ENCODE measurements at places on chromosomes 13 and 19.

DNA sequence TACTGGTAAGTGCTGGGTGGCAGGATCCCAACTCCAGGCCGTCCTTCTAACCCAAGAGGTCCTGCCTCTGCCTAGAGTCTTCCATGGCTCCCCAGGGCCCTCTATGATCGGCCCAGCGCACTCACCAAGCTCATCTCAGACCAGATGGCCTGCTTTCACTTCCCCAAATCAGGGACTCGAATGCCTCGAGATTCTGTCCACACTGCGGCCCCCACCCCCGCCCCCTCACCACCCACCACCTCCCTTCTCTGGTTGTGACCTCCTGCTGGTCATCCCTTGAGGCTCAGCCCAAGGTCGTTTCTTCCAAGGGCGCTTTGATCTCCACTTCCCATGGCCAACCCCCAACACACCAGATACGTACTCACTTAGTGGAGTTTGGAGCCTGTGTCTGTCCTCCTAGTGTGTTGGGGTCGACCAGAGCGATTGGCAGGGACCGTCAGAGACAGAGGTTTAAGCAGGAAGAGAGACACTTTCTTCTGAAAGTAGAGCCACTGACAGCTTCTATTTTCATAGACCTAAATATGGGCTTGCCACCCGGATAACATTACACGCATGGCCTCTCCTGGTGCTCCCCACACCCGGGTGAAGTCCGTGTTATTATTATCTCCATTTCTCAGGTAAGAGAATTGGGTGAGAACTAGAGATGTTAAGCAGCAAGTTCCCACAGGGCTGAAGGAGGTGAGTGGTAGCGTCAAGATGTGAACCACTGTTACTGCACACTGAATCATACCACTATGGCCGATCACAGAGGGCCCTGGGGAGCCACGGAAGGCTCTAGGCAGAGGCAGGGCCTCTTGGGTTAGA, at the start of gene FCER2:
Gene FCER2, minus strand, starts transcription at position 478 of the 804 bp plus-strand sequence. CDS start 2,371 bp downstream, outside the sequence.
- DNase-seq: no peak

- DNase-seq: no peak
These were observed 278.1 kb downstream of the LHFPL6 start for GRCh38 chr13:39324806-39325311.

DNA sequence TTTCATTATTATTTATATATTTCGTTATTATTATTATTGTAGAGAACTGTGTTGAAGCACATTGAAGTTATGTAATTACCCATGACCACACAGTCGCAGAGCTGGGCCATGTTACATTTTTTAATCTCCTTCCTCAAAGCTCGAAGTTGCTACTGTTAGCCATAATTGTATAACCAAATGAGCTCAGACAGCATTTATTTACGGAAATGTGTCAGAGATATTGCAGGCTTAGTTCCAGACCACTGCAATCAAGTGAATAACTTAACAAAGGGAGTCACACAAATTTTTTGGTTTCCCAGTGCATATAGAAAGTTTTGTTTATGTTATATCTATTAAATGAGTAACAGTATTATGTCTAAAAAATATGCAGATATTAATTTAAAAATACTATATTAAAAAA, 147.1 kb upstream of the SLITRK1 start:
- no peak for DNase-seq

DNA sequence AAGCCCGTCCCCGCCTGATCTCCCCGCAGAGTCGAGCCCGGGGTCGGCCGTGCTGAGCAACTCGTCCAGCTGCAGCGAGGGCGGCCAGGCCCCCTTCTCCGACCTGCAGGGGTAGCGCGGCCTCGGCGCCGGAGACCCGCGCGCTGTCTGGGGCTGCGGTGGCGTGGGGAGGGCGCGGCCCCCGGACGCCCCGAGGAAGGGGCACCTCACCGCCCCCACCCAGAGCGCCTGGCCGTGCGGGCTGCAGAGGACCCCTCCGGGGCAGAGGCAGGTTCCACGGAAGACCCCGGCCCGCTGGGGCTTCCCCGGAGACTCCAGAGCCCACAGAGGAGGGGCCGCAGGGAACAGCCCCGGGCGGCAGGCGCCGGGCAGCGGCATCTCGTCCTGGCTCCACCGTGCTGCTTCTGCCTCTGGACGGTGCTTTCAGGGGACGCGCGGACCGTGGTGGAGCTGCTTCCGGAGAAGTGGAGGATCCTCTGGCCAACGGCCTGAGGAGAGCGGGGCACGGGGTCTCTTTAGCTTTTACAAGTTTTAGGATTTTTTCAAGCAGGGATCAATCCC, 8.8 kb upstream of the F7 start:
- no peak for DNase-seq

- DNase-seq: no peak
These were observed at the start of gene DOCK9 for GRCh38 chr13:98977568-98978265. TSS of gene DOCK9 (minus strand) at chr13:98978064. CDS start at chr13:98977909, 155 bp downstream.

DNA sequence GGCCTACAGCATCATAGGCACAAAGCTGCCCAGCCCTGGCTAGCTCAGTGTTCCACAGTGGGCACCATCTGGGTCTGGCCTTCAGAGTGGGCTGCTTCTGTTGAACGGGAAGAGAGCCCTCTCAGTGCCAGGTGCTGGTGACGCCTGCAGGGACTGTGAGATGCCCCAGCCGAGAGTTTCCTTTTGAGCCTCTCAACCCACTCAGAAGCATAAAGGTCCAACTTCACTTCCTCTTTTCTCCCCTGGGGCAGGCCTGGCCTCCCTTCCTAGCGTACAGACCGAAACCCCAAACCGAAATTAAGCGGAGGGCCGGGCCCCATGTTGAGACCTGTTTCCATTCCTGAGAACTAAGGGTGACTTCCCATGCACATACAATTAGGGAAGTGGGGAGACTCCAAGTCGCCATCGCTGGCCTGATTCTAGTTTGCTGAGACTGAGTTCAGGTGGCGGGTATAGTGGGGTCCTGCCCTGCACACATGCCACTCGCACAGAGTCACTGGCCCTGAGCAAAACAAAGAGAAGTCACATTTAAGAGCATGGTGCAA, 6.9 kb downstream of the RAB8A start:
- peak; percentile 34 for DNase-seq

DNA sequence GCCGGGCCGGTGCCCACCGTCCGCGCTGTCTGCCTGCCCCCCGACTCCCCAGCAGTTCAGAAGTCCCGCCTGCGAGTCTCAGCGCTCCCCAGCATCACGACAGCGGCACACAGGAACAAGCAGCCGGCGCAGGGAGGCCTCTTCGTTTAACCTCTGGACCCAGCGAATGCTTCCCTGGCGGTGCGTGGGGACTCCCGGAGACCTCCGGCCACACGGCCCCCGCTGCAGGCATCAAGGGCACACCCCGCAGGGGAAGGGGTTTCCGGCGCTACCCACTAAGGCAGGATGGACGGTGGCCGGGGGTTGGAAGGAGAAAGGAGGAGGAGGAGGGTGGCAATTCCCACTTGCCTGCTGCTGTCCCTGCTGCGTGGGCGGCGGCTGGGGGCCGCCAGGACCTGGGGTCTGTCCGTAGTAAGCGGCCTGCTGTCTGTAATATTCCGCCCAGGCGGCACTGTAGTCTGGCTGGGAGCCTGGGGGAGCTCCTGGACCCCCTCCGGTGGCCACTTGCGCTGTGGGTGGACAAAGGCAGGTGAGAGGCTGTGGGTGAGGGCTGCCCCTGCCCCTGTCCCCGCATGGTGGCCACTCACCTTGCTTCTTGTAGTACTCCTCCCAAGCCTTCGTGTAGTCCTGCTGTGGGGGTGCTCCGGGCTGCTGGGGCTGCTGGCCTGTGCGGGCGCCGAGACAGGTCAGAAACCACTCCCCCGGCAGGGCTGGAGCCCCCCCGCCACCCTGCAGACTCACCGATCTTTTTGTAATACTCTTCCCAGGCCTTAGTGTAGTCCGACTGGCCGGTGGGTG, 9.6 kb downstream of the KHSRP start:
- no peak for DNase-seq

DNA sequence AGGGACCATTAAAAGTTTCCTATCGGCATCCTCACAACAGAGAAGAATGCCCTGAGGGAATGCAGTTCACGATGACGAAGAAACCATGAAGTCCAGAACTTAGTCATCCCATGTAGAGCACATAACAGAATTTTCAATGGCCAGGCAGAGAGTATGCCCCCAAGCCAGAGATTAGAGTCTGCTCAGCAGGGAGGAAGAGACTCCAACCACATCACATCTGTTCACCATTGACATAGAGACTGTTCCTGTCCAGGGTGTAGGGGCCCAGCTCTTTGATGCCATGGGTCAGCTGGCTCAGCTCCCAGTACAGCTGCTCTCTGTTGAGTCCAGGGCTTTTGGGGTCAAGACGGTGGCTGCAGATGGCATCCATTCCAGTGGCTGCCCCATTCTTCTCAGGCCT, 68.2 kb downstream of the MBD3L1 start:
- DNase-seq: no peak

DNA sequence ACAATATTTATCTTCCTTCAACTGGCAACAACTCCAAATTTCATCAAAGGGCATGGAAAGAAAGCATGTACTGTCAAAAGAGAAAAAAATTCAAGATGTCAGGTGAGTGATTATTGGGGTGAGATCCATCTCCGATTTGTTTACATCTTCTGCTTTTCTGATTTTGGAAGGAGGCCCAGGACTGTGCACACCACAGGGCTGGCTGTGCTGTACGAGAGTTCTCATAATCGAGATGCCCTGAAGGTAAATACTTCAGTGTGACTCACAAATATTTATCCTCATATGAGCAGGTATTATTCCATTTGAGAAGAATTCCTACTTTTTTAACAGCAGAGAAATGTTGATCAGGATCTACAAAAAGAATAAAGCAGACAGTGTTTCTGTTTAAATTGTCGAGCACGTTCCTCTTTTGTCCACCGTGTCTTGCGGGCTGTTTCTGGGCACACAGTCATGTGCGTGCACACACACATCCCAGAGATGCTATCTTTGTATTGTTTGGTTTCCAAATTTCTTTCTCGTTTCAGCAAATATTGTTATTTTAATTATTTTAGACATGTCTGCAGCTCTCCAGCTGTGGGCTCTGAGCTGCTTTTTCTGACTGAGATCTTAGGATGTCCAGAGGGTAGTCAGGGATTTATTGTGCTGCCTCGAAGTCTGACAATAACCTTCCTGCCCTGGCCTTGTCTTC, 103.8 kb downstream of the KL start:
- no peak for DNase-seq

- DNase-seq: no peak
These were observed 8.3 kb upstream of the ZNF254 start for GRCh38 chr19:24078680-24079079.

- no peak for DNase-seq
These were observed 20.0 kb downstream of the SIN3B start for GRCh38 chr19:16849168-16849567.

DNA sequence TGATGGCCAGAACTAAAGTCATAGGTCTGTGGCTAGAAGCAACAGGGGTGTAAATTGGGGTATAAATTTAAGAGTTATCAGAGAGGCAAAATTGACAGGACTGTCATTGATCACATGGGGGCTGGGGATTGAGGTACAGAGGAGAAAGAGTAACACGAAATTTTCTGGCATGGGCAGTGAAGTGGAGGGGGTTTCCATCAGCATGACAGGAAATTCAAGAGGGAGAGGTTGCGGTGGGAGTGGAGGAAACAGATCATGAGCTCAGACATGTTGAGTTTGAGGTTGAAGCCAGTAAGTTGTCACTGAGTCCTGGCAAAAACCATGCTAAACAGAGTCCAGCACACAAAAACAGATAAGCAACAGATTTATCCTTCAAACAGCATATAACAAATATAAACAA, 192.1 kb upstream of the TSC22D1 start:
- no peak for DNase-seq

- DNase-seq: no peak
These were observed 253.7 kb downstream of the KCTD12 start for GRCh38 chr13:76632401-76633044.

- DNase-seq: no peak
These were observed 47.5 kb downstream of the NFIC start for GRCh38 chr19:3413796-3414327.

- DNase-seq: no peak
These were observed 82.2 kb downstream of the SLAIN1 start for GRCh38 chr13:77779552-77780272.

GRCh38 chr13:77853703-77854102, 64.9 kb downstream of the EDNRB start:
- DNase-seq: no peak

DNA sequence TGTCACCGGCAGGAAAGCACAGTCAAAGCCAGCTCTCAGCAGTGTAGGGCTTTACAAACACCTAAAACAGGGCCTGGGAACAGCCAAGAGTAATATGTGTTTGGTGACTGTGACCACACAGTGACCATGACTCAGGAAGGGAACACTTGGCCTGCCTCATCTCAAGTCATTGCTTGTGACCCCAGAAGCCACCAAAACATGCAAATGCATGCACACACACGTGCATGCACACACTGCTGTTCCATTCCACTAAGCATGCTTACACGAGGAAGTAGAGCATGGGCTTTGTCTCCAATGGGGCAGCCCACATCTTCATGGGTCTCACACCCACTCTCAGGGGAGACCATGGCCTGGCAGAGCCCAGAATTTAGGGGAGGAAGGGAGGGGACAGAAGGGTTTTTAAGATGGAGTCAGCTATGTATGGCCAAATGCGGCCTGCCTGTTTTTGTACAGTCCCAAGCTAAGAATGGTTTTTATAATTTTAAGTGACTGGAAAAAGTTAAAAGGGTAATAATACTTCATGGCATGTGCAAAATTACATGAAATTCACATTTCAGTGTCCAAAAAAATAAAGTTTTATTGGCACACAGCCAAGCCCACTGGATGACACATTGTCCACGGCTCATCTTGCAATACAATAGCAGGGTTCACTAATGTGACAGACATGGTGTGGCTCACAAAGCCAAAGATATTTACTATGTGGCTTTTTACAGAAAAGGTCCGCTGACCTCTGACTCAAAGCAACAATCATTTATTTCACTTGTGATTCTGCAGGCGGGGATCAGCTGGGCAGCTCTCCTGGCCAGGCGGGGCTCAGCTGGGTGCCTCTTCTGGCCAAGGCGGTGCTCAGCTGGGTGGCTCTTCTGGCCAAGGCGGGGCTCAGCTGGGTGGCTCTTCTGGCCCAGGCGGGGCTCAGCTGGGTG, 17.3 kb downstream of the ZFR2 start:
- DNase-seq: no peak

All from activated CD4-positive, alpha-beta T cell treated with anti-CD3 and anti-CD28 coated beads, Interleukin-2, amount 50 U/mL, for 24 hours (primary cell).